ENCODE measurements at places on chromosomes 16 and 17.

GRCh38 chr16:25626172-25626571 is 65.6 kb upstream of the HS3ST4 start:
- DNase-seq = no peak

- no peak for DNase-seq
Measured at GRCh38 chr17:11786711-11787438, 188.6 kb downstream of the DNAH9 start.

GRCh38 chr16:16184594-16184993 is 38.7 kb downstream of the ABCC6 start:
- no peak for DNase-seq

- no peak for DNase-seq
Measured at GRCh38 chr17:57142925-57143324, 57.9 kb downstream of the AKAP1 start.

GRCh38 chr16:29925781-29926710 is at the start of gene KCTD13:
Gene KCTD13 (minus strand): TSS chr16:29926226. CDS start chr16:29926033, 193 bp downstream.
- no peak for DNase-seq

DNA sequence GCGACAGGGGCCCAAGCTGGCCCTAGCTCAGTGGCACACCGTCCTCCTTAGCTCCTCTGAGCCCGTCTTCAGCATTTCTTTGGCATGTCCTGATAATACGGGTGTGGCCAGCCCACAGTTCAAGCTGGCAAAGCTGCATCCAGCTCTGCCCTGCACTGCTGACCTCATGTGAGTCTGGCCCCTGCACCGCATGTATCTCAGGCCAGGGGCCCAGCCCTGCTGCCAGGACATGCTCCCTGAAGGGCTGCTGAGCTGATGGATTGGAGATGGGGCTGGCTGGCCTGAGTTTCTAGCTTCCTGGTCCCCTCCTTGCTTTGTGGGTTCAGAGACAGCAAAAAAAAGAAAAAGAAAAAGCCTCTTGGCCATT is 2.4 kb downstream of the DOC2B start:
- no peak for DNase-seq

DNA sequence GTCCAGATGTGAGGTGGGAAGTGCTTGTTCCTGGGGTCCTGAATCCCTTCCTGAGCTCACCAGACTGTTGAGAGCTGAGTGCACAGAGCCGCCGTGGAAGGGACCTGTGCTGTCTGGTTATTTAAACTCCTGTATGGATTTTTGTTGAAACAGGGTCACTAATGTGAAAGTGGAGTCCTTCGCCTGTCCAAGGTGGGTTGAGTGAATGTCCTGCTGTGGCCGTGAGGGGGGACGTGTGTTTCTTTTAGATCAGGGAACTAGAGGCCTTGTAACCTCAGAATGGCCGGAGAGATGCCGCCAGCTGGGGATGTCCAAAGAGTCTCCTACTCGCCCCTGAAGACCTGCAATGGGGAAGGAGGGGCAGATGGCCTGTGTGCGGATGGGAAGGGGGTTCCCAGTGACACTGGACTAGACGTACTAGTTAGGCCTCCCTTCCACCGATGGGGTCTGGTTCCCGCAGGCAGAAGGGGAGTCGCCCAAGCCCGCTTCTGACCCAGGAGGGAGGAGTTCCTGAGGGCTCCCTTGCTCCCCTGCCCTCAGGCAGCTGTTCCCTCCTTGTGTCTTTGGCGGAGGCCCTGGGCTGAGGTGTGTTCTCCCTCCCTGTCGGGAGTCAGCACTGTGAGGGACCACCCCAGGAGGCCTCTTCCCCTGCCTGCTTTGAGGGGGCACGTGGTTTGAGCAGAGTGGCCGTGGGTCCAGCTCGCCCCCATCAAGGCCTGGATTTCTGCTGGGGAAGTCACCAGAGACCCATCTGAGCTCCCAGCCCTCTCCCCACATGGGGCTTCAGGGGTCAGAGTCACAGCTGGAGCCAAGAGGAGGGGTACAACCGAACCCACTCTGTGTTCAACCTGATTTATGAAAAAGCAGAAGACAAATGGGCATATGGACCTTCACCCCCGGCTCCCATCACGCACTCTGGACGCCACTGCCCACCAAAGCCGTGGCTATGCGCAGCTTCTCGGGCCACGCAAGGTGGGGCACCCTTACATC is 30.9 kb downstream of the OR1D5 start:
- no peak for DNase-seq

DNA sequence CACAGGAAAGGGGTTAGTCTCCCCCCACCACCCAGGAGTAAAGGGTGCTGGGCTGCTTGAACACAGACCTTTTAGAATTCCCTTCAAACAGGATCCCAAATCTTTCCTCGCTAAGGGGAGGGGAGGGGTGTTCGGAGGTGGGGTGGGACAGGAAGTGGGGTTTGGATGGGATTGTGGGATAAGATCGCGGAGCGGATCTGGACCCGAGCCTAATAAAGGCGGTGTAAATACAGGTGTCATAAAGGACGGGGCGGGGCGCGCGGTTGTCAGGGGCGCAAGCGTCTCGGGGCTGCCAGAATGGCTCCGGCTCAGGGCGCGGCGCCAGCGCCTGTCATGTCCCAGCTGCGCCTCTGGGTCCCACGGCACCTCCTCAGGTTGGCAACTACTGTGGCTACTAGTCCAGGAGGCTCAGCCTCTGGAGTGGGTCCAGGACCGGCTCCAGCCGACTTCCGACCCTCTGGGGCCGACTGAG is 59.8 kb upstream of the FBXO47 start:
- no peak for DNase-seq

Data from NCI-H1048 (cell line).